Activated CD8-positive, alpha-beta memory T cell treated with anti-CD3 and anti-CD28 coated beads for 4 hours (primary cell): ENCODE measurements at places on chromosomes 7 and 10.

DNA sequence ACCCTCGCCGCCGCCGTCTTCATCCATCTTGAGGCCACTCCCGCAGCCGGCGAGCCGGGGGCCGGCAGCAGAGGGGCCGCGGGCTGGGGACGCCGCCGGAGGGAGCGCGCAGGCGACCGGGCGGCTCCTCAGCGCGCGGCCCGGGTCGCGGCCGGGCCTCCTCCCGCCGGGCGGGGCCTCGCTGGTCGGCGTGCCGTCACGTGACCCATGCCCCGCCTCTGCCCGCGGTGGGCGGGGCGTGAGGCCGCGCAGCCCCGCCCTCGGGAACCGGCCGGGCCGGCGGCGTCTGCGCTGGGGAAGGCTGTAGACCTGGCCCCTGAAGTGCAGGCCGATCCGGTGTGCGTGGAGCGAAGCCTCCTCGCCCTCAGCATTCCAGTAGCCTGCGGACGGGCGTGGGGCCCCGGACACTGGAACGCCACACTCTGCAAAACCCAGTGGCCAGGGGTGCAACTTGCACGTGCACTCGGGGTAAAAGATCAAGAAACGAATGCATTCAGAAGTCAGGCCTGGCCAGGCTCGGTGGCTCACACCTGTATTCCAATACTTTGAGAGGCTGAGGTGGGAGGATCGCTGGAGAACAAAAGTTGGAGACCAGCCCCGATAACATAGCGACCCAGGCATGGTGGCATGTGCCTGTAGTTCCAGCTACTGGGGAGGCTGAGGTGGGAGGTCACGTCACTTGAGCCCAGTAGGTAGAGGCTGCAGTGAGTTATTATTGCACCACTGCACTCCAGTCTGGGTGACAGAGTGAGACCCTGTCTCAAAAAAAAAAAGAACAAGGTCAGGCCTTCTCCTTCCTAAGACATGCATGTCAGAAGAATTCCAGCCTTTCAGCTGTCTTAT lies at the start of gene CYTH3:
TSS of gene CYTH3 (minus strand) at position 144 of the 843 bp plus-strand sequence. CDS start at position 27, 117 bp downstream.
- peak; percentile 43 for DNase-seq

DNA sequence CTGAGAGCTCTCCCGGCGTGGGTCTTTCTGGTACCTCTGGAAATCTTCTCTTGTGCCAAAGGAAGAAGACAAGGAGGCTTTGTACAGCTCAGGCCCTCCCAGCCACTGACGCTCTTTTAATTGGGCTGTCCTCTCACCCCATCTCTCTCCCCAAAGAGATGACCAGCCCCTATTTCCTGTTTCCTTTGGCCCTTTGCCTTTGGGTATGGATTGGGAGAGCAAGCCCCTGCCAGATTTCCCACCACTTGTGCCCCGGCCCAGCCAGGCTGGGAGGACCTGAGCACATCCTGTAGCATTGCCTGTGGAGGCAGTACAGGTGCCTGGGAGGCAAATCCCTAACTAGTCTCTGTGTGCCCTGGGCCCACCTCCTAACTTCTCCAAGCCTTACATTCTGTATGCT lies 5.7 kb upstream of the PLAC9 start:
- no peak for DNase-seq

DNA sequence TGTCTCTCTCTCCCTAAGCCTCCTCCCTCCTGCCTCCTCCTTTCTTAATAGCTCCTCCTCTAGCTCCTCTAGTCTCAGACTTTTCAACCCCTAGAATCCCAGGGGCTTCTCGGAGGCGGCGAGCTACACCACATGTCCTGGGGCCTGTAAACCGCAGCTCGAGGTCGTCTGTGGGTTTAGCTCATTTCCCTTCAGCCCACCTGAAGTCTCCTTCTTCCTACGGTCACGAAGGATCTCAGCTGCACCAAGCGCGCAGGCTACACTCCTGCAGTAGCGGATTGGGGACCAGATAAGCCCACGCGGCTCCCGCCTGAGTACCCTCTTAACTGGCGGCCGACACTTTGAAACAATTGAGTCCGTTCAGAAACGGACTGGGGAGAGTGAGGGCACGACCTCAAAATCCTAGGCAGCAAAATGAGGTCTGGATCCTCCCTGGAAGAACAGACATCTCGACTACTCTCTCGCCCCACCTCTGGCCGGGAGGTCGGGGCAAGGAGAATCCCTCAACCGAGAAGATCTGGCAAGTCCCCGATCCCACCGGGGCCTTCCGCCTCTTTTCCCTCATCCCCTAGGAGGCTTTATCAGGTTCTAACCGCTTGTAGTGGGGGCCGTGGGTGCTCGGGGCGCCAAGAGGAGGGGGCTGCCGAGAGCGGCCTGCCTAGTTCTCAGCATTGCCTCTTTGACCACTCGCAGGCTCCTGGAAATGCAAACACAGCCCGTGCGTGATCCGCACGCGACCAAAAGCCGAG lies 1.3 kb upstream of the SORCS3 start:
- no peak for DNase-seq

DNA sequence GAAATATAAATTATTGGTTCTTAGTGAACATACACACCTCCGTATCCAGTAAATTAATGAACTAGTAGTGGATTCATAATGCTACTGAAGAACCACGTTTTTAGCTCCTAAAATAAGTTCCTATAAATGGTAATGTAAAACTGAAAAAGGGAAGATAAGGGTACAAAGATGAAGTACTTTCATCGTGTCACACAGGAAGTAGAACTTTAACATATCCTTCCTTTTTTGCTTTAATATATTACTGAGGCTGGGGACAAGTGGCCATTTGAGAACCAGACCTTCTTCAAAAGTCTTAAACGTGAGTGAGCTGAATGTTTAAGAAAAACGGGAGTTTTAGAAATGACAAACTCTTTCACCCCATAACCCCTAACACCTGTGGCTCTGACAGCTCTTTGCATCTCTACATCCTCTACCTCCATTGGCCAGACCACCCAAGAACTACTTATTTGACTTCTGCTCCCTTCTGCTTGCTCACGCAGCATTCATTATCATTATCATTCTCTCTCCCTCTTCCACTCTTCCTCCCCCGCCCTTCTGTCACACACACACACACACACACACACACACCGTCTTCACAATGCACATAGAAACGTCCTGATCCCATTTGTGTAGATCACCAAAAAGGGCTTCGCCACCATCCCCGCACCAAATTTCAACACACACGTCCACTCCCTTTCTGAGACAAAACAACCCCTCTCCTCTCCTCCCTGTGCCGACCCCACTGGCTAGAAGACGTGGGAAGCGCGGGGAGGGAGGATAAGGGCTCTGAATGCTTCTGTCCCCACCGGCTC lies 677 bp downstream of the SKAP2 start:
- DNase-seq = no peak
